ENCODE measurements at places on chromosomes 16 and 17.

DNA sequence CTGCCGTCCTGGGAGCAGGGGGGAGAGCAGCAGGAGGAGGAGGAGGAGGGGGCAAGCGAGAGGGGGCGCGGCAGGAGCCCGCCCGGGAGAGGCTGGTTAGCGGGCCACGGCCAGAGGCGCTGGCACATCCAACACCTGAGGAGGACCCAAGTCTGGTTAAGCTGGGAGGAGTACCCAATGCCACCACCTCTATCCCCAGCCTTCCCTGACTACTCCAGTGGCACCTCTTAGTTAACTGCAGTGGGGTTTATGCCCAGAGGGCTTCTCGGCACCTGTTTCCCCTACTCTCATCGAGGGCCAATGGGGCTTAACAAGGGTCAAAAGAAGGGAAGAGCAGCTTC, 5.6 kb downstream of the PHOSPHO1 start:
- no peak for DNase-seq

DNA sequence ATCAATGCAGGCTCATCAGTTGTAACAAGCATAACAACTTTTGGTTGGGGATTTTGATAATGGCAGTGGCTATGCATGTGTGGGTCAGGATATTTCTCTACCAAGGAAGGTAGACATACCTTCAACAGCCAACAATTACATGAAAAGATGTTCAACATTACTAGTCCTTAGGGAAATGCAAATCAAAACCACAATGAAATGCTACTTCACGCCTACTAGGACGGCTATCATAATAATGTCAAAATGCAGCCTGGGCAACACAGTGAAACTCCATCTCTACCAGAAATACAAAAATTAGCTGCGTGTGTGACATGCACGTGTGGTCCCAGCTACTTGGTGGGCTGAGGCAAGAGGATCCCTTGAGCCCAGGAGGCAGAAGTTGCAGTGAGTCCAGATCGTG, 7.3 kb upstream of the SLC5A10 start:
- no peak for DNase-seq

DNA sequence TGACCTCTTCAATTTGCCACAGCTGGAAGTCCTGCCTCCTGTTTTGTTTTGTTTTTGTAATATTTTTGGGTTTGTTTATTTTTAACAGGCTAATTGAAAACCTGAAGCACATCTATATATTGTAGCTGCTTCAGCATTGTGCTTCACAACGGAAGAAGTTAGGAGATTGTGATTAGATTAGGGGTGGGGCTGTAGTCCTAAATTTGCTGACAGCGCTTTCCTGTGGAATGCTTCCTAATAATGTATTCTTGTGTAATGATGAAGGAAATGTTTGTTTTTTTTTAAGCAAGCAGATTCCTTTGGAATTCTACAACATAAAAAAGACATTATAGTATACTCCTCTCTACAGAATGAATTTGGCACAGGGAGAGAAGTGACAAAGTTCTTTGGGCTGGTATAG, 70.1 kb downstream of the NLK start:
- DNase-seq, result peak; percentile 16

DNA sequence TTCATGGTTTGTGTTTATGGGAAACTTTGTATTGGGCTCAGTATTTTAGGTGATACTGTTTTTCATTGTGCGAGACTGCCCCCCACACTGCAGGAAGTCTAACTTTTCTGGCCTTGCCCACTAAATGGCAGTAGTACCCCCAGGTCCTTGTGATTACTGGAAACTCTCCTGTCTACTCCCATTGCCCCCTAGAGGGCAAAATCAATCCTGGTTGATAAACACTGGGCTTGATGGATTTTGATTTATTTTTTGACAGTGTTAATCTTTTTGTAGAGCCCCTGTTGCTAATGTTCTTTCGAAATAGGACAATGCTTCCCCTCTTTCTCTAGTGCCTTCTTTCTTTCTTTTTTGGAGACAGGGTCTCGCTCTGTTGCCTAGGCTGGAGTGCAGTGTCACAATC, 15.5 kb downstream of the METTL9 start:
- no peak for DNase-seq

DNA sequence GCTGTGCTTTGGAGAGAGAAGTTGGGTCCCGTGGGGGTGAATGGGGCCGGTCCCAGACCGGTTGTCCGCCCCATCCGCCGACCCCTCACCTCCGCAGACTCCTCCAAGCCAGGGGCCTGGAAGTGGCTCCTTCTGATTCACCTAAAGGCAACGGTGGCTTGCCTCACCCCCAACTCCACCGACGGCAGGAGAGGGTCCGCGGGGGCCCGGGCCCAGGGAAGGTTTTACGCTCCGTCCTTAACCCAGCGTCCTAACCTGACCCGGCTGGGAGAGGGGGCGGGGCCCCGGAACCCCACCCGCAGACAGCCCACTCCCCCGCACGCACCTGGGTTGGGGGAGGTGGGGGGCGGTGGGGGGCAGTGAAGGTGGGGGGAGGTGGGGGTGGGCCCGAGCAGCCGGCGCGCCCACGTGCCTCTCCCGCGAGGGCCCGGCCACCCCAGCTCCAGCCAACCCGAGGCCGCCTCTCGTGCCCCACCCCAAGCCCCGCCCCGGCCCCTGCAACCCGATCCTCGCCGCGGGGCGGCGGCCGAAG, 12.7 kb upstream of the CD300A start:
- DNase-seq, result peak; percentile 88

GRCh38 chr16:866252-866896, 65.8 kb upstream of the GNG13 start:
- no peak for DNase-seq

DNA sequence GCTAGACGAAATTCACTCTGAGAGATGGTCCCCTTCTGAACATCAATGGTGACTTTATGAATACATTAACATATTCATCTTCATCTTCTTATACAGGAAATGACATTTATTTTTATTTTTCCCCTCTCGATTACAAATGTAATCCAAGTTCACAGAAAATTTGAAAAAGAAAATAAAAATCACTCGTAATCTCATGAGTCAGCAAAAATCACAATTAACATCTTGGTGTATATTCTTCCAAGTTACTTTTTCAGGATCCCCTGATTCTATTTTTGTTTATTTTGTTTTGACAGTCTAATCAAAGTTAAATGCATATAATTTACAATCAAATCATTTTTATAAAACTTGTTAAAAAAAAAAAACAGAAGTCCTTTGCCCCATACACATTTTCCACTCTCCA, 27.6 kb downstream of the C16orf87 start:
- DNase-seq, result no peak

GRCh38 chr17:39400547-39401411, 647 bp downstream of the FBXL20 start:
- no peak for DNase-seq

- DNase-seq, result no peak
Measured at GRCh38 chr17:18339933-18340332, 23.4 kb downstream of the SHMT1 start.

- peak; percentile 89 for DNase-seq
Measured at GRCh38 chr17:61574542-61575351, 16.3 kb downstream of the NACA2 start.

DNA sequence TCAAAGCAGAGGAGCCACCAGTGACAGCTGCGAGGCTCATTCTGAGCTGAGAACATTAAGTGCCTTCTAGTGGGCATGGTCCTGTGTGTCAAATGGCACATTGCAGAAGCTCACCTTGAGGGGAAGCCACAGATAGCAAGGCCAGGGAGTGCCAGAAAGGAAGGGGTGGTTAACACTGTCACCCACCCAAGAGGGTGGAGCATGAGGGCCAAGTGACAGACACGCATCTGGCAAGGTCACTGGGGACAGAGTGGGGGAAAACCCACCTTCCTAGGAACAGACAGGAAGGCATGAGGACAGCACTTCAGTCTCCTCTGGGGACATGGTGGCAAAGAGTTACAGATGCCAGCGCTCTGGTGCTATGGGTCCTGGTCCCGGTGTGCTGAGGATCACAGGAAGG, 22.1 kb downstream of the NUBP1 start:
- DNase-seq, result no peak

DNA sequence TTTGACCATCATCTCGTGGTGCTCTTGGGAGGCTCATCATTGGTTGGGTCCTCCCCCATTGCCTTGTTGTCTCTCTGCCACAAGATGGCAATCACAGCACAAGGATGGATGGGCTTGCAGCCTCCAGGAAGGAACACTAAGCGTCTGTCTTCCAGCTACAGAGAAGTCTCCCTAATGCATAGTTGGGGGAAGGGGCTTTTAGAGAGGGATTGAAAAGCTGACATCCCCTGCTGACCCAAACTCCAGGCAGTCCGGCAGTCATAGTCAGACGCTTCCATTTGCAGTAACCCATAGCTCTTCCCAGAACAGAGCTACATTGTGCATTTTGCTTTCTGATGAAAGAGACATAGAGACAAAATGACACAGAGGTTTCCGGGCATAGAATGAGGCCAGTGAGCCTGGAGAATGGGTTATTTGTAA, 111.4 kb downstream of the UTP18 start:
- peak; percentile 85 for DNase-seq

GRCh38 chr17:75430159-75430974, 24.9 kb upstream of the GRB2 start:
- peak; percentile 19 for DNase-seq

- DNase-seq, result no peak
Measured at GRCh38 chr17:65468321-65468720, 93.1 kb downstream of the AXIN2 start.

DNA sequence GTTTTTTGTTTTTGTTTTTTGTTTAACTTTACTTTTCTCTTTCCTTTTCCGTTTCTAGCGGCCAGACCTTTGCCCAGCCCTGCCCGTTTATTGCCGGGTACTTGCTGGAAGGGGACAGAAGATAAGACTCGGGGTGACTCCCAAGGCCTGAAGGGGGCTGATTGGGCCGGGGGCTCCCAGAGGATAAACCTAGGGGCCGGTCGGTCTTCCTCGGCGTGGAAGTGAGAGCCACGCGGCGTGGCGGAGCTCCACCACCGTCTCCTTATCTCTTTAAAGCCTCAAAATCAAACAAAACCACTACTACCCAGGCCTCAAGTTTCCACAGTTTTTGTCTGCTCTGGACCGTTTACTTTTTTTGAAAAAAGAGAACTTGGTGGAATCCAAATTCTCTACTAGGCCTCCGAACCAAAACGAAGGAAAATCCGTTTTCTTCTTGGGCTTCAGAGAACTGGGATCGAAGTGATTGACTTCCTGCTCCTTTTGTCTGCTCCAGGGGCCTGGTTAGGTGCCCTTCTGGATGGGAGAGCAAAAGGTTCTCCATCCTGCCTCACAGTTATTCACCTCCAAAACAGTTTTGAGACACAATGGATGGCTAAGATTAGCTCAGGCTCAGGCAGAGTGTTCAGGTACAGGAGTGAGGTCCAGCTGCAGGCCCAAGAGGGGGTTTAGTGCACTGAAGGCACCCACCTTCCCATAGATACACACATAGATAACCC, 8.5 kb upstream of the HOXB9 start:
- DNase-seq, result no peak

DNA sequence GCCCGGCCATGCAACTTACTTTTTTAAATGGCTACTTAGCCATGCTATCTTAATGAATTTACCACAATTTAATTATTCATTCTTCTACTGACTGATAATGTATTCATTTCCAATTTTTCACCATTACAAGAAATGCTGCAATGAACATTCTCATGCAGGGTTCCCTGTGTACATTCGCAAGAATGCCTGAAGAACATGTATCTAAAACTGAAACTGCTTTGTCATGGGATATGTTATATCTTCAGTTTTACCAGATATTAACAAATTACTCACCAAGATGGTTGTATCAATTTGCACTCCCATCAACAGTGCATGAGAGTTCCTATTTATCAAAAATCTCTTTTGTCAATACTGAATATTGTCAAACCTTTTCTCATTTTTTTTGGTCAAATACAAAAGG, 100.8 kb downstream of the SLC39A11 start:
- no peak for DNase-seq

DNA sequence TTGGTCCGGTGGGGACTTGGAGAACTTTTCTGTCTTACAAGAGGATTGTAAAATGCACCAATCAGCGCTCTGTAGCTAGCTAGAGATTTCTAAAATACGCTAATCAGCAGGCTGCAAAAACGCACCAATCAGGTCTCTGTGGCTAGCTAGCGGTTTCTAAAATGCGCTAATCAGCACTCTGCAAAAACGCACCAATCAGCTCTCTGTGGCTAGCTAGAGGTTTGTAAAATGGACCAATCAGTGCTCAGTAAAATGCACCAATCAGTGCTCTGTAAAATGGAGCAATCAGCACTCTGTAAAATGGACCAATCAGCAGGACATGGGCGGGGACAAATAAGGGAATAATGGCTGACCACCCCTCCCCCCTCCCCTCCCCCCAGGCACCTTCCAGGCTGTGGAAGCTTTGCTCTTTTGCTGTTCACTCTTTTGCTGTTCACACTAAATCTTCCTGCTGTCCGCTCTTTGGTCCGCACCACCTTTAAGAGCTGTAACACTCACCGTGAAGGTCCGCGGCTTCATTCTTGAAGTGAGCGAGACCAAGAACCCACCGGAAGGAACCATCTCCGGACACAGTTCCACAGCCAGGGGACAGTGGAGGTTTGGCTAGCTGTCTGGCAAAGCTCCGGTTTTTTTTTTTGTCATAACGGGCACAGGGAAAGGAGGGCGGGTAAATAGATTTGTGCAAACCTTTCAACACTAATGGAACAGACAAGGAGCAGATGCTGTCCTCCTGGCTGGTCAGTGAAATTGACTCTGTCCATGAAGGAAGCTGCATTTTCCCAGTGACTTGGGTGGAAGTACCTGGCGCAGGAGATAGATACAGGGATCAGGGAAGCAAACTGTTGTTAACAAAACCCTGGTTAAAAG, 8.3 kb downstream of the PITPNC1 start:
- no peak for DNase-seq

GRCh38 chr16:3919413-3919812, 38.9 kb upstream of the CREBBP start:
- no peak for DNase-seq

DNA sequence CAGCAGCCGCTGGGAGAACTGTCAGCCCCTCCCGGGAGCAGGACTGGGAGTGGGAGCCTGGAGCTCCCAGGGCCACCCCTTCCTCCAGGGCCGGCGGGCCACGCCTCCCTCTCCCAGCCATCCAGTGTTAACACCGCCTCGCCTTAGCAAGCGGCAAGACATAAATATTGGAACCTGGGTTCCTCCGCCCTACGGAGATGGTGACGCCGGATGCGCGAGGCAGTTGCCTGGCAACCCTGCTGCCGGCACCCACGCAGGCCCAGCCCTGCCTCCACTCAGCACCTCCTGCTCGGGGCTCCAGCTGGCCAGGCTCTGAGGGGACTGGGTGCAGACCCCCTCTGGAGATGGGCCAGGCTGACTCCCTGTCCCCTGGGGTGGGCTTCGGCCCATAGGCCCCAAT, 27.4 kb upstream of the CACNA1H start:
- DNase-seq, result peak; percentile 32

DNA sequence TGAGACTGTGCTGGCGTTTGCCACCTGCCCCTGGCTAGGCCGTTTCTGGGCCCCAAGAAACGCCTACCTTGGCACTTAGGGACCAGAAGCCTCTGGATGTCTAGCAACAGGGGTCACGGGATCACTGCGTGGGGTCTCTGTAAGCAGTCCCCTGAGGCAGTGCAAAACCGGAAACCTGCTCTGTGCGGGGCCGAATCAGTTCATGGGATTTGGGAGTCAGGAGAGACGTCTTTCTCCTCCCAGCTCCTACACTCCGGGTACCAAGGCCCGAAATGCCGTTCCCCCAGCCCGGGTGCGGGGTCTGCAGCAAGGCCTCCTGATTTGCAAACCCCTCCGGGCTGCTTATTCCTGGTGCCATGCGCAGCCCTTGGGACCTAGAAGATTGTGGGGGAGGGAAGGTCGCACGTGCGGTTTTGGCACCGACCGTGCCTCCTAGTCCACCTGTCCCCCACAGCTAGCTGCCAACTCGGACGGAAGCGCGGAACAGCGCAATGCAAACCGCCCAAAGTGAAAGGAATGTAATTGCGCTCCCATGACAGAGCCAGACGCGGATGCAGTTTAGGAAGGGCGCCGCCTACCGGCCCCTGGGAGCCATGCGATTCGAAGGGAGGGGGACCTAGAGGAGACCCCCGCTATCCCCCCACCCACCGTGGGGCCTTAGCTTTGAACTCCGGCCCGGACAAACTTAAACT, 6.5 kb downstream of the IRX5 start:
- no peak for DNase-seq
